ENCODE measurements at places on chromosomes 7 and 10.

- DNase-seq, result no peak
Measured at GRCh38 chr7:122290476-122290875, 14.1 kb downstream of the FEZF1 start.

GRCh38 chr7:3558400-3558799, 257.3 kb downstream of the SDK1 start:
- DNase-seq, result no peak

- no peak for DNase-seq
Measured at GRCh38 chr10:100907773-100908363, 4.9 kb upstream of the SLF2 start.

- no peak for DNase-seq
Measured at GRCh38 chr10:21522631-21523406, 2.7 kb downstream of the SKIDA1 start.

GRCh38 chr10:128297709-128298378, 171.6 kb upstream of the MKI67 start:
- no peak for DNase-seq

- DNase-seq, result no peak
Measured at GRCh38 chr7:134129856-134130523, 2.9 kb downstream of the LRGUK start.
